ENCODE measurements at places on chromosomes 13 and 19.

DNA sequence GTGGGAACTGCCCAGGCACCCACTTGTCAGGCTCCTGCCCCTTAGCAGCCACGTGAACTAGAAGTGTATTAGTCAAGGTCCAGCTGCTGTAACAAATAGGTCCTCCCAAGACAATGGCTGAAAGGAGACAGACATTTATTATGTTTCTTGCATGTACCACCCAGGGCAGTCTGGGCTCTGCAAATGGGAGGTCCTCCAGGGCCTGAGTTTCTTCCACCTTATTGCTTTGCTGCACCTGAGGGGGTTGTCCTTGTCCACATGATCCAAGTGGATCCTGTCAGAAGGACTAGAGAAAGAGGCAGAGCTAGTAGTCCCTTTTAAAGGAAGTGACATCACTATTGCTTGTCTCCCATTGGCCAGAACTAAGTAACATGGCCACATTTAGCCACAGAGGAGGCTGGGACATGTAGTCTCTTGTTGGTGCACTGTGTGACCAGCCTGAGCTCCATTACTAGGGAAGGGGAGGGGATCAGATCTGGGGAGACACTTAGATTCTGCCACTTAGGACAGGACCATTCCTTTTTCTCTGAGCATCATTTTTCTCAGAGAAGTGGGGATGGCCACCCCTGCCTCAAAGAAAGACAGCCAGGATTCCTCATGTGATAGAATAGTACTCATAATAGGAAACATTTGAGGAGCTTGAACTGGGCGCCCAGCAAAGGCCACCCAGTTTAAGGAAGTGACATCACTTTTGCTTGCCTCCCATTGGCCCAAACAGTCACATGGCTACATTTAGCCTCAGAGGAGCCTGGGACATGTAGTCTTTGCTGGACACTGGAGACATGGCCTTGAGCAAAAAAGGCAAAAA, 15.1 kb downstream of the CC2D1A start:
- no peak for DNase-seq

GRCh38 chr13:96796091-96796633, 198.1 kb downstream of the OXGR1 start:
- no peak for DNase-seq

- no peak for DNase-seq
Observed at GRCh38 chr19:20472854-20473253, 92.7 kb downstream of the ZNF737 start.

DNA sequence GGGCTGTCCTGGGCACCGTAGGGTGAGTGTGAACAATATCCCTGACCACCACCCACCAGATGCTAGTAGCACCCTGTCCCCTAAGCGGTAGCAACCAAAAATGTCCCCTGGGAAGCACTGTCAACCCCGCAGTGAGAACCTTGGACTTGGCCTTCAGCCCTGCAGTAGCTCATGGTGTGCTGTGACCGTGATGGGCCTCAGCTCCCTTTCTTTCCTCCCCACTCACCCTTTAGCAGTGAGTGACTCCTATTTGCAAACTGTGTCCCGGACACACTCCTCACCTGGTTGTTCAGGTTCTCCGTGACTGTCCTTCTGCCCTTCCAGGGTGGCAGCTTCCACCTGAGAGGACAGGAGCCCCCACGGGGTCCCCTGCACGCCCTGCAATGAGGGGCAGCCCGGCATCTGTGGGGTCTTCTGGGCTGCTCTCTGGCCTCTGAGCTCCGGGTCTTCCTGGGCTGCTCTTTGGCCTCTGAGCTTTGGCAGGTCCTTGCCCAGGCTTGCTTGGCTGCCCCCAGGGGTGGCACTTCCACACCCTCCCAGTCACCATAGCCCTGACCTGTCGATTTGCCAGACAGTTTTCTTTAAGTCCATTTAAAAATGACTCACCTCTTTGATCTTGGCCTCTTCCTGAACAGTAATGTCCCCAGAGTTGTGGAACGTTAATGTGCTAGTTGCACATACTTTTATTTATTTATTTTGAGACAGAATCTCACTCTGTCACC, 3.8 kb downstream of the KDM4B start:
- no peak for DNase-seq

DNA sequence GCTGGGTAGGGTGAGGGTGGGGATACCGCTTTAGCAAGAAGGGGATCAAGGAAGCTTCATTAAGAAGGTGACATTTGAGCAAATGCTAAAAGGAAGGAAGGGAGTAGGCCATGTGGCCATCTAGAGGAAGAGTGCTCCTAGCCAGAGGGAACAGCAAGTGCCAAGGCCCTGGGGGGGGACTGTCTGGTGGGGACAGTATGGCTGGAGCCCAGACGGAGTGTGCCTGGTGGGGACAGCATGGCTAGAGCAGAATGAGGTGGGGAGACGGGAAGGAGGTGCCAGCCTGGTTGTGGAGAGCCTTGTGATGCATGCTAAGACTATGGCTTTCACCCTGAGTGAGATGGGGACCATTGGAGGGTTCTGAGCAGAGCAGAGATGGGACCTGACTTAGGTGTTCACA, 2.1 kb upstream of the TGFB1 start:
- no peak for DNase-seq

- no peak for DNase-seq
Observed at GRCh38 chr19:29088761-29089160, 124.2 kb downstream of the UQCRFS1 start.

- no peak for DNase-seq
Observed at GRCh38 chr13:97225533-97225932, 3.4 kb downstream of the MBNL2 start.

DNA sequence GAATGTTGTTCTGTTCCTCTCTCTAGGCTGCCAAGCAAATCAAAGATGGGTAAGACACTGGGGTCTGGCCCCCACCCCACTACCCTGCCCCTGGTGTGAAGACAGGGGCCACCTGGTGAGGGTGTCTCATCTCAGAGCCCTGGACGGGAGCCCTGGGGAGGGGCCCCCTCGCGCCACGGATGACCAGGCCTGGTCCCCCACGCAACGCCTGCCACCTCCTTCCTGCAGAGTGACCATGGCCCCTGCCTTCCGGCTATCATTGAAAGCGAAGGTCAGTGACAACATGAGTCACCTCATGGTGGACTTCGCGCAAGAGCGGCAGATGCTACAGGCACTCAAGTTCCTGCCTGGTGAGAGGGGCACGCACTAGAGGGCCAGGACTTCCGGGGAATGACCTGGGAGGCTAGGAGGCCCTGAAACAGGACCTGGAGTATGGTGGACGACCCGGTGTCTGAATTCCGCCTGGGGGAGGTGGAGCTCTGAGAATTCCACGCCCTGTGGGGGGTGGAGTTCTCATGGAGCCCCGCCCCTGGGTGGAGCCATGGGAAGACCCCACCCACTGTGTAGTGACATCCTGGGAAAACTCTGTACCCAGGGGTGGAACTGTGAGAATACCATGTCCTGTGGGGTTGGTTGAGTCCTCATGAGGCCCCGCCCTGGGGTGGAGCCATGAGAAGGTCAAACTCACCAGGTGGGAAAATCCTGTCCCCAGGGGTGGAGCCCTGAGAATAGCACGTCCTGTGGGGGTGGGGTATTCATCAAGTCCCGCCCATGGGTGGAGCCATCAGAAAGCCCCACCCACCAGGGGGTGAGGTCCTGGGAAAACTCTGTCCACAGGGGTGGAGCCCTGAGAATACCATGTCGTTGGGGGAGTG, 6.1 kb downstream of the FSD1 start:
- no peak for DNase-seq

GRCh38 chr13:108313382-108313781, 43.9 kb downstream of the TNFSF13B start:
- DNase-seq = no peak

GRCh38 chr19:33665776-33666595, 44.2 kb downstream of the CHST8 start:
- DNase-seq = no peak

- no peak for DNase-seq
Observed at GRCh38 chr13:39941236-39941635, 285.8 kb downstream of the COG6 start.

- no peak for DNase-seq
Observed at GRCh38 chr13:25179011-25179410, 6.9 kb upstream of the AMER2 start.

GRCh38 chr19:21109116-21109515, 27.1 kb downstream of the ZNF714 start:
- DNase-seq = no peak

- no peak for DNase-seq
Observed at GRCh38 chr13:113784645-113785024, 25.6 kb downstream of the TMEM255B start.

GRCh38 chr13:30829833-30830637, 76.0 kb upstream of the MEDAG start:
- DNase-seq = no peak
